ENCODE measurements at places on chromosomes 2 and 18. TPM values are rescaled to one million over a fixed set of nuclear protein-coding genes. Genes with fewer than 3 reads are reported as not detected.

DNA sequence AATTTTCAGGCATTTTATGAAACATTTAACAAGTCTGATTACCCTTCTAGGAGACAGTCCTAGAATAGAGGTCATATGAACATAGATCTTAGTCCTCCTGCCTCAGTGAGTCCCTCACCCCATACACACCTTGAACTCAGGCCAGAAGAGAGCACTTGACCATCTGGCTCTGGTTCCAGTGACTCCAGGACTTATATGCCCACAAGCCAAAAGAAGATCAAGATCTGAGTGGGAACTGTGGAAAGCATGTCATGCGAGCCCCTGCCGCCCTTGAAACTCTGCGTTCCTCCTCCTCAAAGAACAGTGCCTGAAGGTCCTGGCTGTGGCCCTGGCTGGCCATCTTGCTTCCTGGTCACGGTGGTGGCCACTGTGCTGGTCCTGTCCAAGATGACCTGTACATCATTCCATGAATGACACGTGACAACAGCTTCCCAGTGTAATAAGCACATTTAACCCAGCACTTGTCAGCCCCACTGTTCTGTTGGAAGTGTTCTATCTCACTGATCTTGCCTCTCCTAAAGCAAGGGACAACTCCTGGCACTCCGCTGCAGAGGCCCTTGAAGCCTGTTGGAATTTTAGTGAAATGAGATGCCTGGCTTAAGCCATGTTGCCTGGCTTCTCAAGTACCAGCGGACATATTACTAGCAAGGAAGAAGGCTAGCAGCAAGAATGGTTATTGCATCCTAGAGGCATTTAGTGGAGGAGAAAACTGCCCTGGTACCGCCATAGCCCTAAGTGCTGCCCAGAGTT, 17.6 kb downstream of the TTC32 start:
- DNase-seq, result no peak

DNA sequence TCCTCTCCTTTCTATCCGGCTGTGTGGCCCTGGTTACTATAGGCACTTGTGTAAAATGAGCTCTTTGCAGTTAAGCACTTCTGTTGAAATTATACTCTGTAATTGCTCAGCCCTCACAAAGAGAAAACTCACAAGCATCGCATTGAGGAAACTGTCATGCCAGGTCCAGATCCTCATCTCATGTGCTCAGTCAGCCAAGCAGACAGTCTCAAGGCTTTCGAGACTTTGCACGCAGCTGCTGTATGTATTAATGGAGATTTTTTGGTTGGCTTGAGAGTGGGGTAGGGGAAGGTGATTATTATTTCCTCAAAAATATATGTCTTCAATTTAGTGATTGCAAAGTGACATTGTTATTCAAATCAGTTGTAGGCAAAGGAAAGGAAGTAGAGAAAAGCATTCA, 33.0 kb upstream of the PHLPP1 start:
- no peak for DNase-seq

DNA sequence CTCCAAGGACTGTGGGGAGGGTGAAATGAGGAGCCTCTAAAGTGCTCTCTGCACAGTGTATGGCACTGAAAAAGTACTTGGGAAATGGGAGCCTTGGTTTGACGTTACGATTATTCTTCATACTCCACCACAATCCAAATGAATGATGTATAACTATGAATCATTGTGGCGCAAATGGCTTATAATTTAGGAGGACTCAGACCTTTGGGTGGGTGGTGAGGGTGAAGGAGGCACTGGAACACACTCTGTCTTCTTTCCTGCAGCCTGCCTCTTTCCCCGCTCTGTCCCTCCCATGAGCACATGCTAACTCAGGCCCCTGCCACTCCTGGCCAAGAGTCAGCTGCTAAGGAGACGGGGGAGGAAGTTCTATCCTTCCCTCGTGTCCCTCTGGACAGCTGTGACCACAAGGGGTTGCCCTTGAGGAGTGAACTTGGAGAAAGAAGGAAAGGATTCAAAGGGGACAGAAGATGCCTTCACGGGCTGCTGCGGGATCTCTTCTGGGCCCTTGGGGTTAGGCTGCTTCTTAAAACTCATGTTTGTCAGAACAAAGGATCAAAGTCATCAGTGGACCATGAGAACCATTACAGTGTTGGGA, 36.5 kb downstream of the POLR1A start:
- DNase-seq, result no peak

DNA sequence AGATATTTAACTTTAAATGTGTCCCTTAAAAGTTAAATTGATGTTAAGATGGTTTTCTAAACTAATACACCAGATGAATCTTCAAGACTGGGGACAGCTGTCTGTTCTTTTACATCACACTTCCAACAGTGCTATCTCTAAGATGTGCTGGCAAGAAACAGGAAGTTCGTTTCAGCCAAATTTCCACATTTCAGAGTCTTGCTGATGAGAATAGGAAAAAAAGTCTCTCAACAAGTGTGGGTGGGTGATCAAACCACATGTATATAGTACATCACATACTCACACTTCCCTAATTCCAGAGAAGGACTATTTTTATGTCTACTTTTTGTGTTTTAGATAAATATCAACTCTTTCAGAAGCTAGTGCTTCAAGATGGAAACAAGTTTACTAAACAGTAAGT, 1712.8 kb upstream of the TMEFF2 start:
- no peak for DNase-seq

DNA sequence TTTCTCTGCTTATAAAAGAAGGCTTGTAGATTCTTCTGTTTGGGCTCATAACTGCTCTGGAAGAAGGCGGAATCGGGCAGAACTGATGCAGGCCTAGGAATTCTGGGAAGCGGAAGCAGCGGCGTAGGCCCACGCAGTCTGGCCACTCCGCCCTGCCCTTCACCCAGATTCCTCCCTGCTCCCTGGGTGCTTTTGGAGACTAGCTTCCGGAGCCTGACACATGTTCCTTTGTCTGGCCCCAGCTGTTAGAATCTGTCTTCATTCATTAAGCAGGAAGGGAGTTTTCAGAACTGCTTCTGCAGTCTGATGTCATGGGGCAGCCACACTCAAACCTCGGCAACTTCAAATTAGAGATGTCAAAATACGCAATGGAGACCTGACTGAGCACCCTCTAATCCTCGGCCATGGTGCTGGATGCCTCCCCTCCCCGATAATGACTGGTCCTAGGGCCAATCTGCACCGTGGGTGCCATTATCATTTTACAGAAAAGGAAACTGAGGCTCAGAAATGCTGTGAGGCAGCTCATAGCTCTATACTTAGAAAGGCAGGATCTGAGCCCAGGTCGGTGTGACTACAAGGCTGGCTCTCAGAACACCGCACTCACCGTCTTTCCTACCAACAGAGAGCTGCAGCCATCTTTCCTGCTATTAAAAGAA, 275.7 kb downstream of the MYCN start:
- no peak for DNase-seq

GRCh38 chr2:69453475-69454129, 16.4 kb upstream of the NFU1 start:
- no peak for DNase-seq

DNA sequence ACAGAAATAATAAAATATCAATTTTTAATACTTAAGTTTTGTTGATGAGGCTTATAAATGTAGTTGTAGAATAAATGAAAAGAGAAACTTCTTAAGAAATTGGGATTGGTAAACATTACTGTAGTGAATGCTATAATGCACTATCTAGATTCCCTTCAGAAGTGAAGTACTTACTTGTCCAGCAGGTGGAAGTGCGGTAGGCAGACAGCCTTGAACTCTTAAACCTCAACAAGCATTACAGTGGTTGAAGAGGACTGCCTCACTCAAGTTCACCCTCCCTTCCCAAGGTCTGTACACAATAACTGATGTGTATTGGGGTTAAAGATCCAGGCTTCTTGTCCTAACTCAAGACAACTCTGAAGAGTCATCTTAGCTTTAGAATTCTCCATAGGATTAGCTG, 931.0 kb upstream of the LRRTM1 start:
- no peak for DNase-seq

DNA sequence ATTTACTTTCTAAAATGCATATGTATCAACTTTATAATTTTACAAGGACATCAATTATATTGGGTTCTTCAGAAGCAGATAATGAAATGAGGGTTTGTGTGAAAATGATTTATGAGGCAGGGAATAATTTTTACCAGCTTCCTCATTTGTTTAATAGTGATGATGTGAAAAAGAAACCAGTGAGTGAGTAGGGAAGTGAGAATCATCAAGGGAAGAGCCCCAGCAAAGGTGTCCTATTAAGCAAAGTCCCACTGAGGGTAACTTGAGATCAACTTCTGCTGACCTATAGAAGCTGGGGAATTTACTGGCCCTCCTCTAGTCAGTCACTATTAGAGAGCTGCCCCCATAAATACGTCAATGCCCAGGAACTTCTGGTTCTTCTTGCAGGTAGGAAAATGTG, 266.8 kb upstream of the LYPD1 start:
- no peak for DNase-seq

DNA sequence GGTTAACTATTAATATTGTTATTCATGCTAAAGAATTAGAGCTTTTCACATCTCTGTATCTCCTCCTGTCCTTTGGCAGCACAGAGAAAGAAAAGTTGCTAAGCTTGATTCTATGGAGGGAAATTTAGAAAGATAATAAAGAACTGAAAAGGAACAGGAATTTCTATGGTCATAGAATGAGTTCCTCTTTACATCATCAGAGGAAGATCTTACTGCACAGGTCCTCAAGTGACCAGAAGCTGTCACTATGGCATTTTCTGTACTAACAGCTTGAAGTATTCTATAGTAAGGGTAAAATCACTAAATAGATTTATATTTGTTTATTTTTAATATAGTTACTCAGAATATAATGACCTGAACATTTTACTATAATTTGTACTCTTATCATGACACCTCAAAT, 6.0 kb upstream of the PRKD3 start:
- DNase-seq, result no peak

DNA sequence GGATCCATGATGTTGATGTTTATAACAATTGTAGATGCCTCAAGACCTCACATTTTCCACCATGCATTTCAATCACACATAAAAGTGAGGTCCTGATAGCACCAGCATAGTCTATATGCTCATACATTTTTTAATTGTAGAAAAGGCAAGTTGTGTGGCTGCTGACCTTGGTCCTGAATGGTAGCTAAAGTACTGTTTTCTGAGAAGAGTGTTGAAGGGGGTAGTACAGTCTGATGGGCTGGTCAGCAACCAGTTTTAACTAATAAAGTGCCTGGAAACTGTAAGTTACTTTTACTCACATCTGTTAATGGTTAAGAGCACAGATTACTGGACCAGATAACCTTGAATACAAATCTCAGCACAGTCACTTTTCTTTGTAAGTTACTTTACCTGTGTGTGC, 15.9 kb downstream of the ZNF638 start:
- no peak for DNase-seq

DNA sequence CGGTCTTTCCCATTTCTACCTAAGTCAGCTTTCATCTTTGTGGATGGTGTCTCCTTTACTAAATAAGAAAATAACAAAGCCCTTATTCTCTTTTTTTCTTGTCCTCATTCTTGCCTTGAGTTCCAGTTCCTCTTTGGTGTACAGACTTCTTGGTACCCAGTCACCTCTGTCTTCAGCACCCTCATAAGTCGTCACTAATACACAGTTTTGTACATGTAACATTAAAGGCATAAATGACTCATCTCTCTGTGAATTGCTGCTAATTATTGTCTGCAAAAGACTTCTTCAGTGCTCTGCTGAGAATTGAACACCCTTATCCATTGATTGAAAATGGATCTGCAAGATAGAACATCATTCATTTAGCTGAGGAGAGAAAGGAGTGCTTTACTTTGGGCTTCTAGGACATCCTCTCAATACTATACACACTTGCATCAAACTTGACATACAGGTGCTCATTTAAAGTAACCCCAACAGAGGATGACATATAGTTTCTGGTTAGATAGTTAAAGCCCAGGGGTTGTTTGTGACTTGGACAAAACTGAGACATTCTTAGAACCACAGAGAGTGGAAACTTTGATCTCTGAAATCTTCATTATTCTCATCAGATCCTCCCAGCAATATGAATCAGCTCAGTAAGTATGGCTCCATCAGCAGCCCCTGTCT, 97.0 kb downstream of the XRCC5 start:
- DNase-seq, result no peak

Gene FOXD4L1
- total RNA-seq, result 0.17 TPM

DNA sequence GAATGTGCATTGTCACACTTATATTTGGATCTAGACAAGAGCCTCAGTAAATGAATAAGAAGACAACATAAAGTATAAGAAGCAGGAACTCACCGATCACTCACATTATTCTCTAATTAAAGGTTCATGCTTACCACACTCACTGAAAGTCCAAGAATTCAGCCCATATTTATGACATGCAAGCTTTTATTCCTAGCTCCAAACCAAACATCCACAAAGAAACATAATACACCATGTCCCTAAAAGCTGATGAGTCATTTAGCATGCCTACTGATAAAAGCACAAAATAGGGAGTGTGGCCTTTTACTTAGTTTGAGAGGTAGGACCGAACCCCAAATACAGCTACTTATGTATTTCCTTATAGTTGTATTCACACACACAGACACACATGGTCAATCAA, 1094.6 kb upstream of the CDH2 start:
- no peak for DNase-seq

DNA sequence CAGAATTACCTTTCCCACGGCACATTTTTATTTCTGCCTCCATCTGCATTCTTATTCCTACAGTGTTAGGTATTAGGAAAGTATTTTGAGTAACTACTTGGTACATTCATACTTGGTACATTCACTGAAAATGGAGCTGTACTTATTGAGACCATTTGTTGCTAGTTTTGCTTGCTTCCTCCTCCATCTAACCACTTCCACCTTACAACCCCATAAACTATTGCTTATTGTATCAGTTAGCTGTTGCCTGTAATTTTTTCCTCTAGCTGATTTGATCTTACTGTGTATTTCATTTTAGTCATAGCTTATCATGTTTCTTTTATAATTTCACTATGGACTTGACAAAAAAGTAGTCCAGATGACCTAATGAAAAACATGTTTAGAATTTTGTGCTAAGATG, 50.7 kb downstream of the AFTPH start:
- no peak for DNase-seq

GRCh38 chr2:234500394-234501006, 3.6 kb upstream of the ARL4C start:
- DNase-seq, result peak; percentile 81

- no peak for DNase-seq
These were observed 103.0 kb downstream of the ACKR3 start for GRCh38 chr2:236672606-236673005.

- DNase-seq, result no peak
These were observed 410.7 kb upstream of the TNP1 start for GRCh38 chr2:217270485-217271121.

DNA sequence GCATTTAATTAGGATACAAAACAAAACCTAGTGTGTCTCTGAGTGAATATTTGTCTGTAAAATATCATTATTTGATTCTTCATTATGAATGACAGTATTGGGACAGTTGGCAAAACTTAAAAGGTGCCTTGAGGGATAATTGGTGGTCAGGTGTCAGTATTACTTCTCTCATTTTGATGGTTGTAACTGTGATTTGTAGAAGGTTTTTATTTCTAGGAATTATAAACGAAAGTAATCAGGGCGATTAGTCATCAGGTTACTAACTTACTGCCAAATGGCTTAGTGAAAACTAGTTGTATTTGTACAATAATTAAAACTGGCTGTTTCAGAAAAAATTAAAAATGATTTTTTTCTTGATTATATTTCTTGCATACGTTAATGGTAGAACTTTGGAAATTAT, 117.6 kb downstream of the BIRC6 start:
- DNase-seq, result no peak

GRCh38 chr2:29528891-29529520, 392.4 kb downstream of the ALK start:
- DNase-seq, result peak; percentile 41
